ENCODE measurements at places on chromosomes 2 and 18.

DNA sequence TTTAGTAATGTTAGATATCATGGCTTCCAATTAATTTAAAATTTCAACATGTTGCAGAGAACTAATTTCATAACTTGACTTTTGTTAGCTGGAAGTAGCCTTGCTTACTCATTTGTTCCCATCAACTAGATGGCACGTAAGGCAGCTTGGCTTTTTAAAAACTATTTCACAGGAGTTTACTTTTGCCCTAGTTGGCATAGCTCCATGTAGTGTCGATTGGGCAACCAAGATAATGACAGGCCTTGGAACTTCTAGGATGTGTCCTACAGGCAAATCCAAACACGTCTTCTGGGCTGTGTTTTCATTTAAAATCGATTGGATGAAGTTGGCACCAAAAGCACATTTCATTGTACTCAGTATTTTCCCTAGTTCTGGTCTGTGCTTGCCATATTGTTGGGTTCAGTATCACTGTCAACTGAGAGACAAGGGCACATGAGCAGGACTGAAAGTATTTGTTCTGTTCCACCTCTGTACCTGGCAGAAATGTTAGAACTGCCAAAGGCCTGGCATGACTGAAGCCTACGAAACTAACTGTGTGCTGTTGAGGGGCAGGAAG, 29.4 kb downstream of the HADHB start:
- no peak for DNase-seq

GRCh38 chr2:239375278-239376061, 25.4 kb downstream of the HDAC4 start:
- DNase-seq = no peak

- no peak for DNase-seq
Measured at GRCh38 chr2:109144271-109144670, 15.3 kb downstream of the SH3RF3 start.

DNA sequence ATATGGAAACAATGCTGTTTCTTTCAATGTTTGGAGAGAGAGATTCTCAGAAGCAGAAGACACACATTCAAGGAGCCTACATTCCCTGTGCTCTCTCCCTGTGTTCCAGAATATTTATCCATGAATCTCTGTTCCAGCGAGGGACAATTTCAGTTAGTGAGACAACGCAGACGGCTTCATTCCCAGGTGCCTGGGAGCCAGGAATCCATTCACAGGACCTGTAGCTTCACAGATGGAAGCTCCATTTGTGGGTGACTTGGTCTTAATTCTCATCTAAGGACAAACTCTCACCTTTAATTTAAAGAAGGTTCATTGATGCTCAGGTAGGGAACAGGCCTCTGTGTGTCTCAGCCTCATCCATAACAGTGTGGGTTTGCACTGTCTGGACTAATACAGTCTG, 1156.6 kb downstream of the RPIA start:
- no peak for DNase-seq

DNA sequence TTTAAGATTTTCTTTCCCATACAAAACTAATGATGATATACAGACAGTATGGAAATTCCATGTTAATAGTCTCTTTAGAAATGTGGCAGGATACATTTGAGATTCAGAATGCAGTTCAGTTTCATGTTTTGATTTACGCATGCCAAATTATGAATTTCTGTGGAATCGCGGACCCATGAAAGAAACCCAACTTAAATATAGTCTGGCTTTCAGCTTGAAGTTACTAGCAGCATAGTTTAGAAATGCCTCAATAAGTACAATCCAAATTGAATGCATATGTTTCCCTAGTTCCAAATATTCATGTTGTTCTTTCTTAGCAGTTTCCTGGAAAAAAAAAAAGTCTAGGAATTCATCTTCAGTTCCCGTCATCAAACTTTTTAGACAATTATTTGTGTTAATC, 164.1 kb upstream of the RASGRP3 start:
- no peak for DNase-seq

DNA sequence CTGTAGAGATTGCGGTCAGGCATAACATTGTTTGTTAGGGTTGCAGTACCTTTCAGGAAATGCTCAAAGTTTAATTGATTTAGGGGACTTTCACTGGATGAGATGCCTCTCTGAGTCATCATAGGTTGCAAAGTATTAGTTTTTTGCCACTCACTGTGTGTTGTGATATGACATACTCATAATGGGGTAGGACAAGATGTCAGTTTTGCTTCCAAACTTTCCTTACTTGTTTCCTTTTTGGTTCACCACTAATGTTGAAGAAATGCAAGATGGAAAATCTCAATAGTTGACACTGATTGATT, 35.0 kb upstream of the PTH2R start:
- no peak for DNase-seq

DNA sequence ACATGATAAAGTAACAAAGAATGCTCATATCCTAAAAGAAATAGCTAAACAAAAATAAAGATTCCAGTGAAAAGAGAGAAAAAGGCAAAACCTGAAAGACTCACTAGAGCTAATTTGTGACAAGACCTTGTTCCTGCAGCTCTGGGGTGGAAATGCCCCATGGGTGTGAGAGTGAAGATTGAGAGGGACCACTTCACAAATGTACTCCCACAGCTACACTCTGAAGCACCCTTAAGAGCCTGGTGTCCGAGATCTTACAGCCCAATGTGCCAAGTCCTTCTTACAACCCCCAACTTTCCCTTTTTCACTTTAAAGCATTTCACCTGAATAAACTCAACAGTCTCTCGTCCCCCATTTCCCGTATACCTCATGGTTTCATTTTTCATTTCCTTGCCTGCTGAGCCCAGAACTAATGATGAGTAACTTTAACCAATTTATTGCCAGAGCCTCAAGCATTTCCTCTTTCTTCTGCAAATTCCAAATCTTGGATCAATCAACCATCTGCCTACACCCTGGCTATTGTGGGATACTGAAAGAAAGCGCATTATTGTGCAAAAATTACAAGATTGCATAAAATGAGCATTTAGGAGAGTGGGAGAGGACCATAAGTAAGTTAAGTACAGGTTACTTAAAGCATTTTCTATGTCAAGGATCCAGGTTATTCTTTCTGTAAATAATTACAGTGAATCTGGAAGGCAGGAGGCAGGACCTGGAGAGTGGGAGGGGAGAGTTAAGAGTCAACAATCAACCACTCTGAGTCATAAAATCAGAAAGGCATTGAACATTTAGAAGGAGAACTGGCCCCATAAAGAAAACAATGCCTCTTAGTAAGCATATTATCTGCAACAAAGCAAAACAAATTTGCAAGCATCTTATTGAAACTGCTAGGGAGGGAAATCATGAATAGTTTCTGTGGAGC, 804.4 kb upstream of the CELF4 start:
- DNase-seq = no peak

DNA sequence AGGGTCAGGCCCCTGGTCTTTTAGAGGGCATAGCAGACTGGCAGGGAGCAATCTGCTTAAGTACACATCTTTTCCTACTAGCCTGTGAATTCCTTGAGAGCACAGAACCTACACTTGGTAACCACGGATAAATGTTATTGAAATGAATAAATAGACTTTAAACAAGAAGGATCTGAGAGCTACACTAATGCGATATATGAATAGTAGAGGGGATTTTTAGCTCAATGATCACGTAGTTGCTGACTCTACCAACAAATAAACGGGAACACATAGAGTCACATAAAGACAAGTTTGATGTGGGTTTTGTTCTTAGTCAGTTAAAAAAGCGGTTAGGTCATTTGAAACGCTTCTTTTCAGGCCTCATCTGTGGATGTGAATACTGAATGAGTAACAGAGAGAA, 290.3 kb upstream of the CCDC68 start:
- no peak for DNase-seq

- DNase-seq = no peak
Measured at GRCh38 chr2:210522399-210522798, 34.0 kb upstream of the CPS1 start.

DNA sequence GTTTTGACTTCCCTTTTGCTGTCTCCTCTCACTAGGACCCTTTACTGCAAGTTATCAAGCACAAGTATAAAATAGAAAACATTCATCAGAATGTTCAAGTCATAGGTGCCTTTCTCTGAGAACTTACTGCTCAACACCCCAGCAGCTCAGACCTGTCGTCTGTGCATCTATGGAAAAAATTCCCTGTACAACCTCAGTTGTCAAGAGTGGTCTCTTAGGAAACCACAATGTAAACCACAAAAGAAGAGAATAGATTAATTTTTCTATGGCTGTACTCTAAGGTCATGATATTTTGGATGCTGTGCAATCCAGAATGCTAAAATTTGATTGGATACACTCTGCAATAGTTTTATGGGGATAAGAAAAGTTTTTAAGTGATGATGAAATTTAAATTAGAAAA, 84.1 kb downstream of the RBMS1 start:
- DNase-seq = no peak

DNA sequence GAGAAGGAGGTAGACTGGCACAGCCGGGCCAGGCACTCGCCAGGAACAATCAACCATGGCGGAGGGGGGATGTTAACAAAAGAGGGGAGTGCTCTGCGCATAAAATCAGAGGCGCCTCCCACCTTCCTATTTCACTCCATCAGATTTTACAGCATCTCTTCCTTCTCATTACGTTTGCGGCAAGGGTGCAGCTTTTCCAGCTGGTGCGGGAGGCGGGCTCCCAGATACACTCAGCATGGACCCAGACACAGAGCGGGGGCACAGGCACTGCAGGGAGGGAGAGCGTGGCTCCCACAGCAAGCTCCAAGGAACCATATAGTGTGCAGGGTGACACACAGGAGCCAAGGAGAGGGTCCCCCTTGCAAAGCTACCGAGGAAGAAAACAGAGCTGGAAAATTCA, 176.3 kb downstream of the EIPR1 start:
- no peak for DNase-seq

DNA sequence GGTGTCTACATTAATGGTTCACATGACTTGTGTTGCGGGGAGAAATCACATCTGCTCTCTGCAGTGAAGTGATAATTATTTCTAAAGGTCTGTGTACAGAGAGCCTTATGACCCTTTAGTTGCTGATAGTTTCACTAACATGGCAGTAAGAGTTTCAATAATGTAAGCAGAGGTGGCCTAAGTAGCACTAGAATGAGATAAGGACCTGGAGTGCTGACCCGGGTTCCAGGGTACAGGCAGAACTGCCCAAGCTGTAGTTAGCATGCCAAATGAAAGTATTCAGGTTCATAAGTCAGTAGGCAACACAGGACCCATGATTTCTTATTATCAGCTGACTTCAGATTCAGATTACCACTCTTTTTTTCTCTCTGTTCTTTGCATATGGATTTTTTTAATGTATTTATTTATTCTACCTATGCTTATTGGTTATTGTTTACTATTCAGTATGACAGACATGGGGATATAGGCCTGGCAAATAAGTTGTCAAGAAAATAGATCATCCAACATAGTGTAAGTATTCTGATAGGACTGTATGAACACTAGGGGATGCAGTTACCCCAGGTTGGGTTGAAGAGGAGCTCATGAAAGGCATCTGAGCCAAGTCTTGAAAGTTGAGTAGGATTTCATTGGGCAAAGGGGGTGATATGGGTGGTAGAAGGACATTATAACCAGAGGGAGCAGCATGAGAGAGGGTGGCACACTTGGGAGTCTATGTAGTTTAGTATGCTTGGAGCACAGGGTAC, 105.2 kb downstream of the CCDC85A start:
- DNase-seq = no peak

GRCh38 chr2:149029307-149029965, 9.1 kb upstream of the LYPD6B start:
- no peak for DNase-seq

- no peak for DNase-seq
Measured at GRCh38 chr18:9506046-9506792, 30.9 kb downstream of the RALBP1 start.

DNA sequence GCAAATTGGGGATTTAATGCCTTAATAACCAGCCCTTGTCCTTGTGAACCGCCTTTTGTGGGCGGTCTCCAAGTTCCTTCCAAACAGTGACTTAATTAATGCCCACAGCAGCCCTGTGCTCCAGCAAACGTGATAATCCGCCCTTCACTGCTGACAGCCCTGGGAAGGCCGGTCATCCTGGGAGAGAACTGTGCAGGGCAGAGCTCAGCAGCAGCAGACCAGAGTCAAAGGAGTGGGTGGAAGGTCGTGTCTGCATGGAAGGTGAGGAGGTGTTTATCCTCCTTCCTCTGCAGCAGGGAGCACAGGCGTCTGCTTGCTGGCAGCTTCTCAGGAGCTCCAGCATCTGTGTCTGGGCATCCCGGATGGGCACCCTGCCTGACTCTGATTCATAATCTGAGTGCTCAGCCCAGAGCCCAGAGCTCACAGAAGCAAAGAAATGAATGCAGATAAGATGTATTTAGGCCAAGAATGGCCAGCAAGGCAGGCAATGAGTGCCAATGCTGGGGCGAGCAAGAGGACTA, 270.0 kb upstream of the PXDN start:
- no peak for DNase-seq

- DNase-seq = no peak
Measured at GRCh38 chr2:19987936-19988335, 2.0 kb downstream of the WDR35 start.
